NCI-H446 (cell line): ENCODE measurements at places on chromosomes 3 and 15.

GRCh38 chr15:80798911-80799310 lies 19.7 kb downstream of the CEMIP start:
- DNase-seq = no peak

- no peak for DNase-seq
These were observed 83.8 kb downstream of the MYLK start for GRCh38 chr3:123800362-123800682.

GRCh38 chr3:188229726-188230125 lies 75.8 kb downstream of the LPP start:
- no peak for DNase-seq

- no peak for DNase-seq
These were observed 699.1 kb downstream of the NAALADL2 start for GRCh38 chr3:175558261-175558660.

GRCh38 chr3:150388498-150389418 lies 19.3 kb upstream of the TSC22D2 start:
- no peak for DNase-seq
